Fibroblast of mammary gland (primary cell): ENCODE measurements at places on chromosomes 13 and 19.

DNA sequence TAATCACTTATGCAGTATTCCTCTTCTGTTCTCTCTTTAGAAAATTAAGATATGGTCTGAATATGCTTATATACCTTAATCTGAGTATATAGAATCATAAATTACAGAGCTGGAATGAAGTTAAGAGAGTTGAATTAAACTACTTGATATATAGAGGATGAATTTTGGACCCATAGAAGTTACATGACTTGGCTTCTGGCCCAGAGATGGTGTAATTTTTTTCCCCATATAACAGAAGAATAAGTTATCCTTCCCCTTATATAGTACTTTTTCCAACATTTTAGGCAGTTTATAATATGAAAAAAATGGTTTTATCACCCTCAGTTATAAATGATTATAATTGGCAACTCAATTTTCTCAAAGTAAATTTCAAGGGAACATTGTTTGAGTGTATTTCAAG is 616.3 kb downstream of the TBC1D4 start:
- no peak for DNase-seq

- no peak for DNase-seq
Observed at GRCh38 chr19:7161292-7161691, 91.8 kb downstream of the ZNF557 start.

DNA sequence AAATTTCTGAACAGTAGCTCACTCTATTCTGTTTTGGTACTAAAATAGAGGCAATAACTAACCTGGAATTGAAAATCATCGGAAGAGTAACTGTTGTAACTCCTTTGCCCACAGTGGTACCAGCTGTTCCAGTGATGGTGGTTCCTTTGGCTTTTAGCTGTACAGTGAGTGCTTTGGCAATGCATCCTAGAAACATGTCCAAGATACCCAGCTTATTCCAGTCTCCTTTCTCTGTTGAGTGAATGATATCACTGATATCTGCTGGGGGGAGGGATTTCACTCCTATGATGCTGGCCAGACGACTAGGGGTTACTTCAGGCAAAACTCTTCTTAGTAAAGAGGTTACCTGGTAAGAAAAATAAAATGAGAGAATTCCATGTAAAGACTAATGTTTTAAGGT is 40.6 kb upstream of the FBXL3 start:
- no peak for DNase-seq

GRCh38 chr19:34350161-34350561 is 14.8 kb upstream of the GPI start:
- DNase-seq: peak; percentile 36

DNA sequence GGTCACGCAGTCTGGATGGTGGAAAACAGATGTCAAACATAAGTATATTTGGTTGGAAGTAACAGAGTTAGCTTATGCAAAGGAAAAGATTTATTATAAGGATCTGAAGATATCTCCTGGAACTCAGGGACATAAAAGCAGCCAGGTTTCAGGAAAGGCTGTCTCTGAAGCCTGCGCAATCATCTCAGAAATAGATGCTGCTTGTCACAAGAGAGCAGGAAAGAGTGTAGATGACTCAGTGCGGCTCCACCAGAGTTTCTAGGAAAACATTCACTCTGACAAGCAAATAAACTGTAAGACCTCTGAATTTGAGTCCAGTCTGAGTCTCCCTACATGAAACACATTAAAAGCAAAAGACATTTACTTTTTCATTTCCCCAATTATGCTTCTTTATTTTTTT is 220.4 kb upstream of the HTR2A start:
- peak; percentile 85 for DNase-seq
